Testis (tissue), 5 donors: ENCODE measurements at places on chromosomes 11 and 22.

DNA sequence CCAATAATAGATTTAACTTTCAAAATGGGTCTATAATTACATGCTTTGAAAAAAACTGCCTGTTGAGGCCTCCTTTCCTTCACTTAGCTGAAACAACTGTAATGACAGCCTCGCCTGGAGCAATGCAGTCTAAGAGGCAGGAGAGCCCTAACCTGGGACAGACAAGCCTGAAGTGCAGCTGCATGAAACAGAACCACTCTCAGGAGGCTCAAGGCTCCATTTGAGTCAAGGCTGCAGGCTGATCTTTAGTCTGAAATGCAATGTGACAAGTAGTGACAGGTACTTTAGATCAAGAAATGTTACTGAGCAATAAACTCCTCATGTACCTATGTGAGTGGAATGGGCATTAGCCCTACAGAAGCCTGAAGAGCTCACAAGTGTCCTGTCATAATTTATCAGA, 414.0 kb upstream of the LUZP2 start:
- DNase-seq, result no peak

GRCh38 chr22:49007013-49007653, 820.5 kb downstream of the BRD1 start:
- peak; percentile 37 for DNase-seq

GRCh38 chr11:127390465-127390864, 389.9 kb upstream of the KIRREL3 start:
- DNase-seq, result no peak

- DNase-seq, result no peak
These were observed 8.9 kb downstream of the FIBIN start for GRCh38 chr11:27002838-27003237.

GRCh38 chr11:27619763-27620335, 80.4 kb downstream of the BDNF start:
- no peak for DNase-seq

GRCh38 chr11:96257972-96258934, 84.7 kb downstream of the MAML2 start:
- no peak for DNase-seq

GRCh38 chr11:61718046-61718531, 34.3 kb upstream of the MYRF start:
- DNase-seq, result no peak

- no peak for DNase-seq
These were observed 537.9 kb upstream of the FAT3 start for GRCh38 chr11:91686700-91687099.

DNA sequence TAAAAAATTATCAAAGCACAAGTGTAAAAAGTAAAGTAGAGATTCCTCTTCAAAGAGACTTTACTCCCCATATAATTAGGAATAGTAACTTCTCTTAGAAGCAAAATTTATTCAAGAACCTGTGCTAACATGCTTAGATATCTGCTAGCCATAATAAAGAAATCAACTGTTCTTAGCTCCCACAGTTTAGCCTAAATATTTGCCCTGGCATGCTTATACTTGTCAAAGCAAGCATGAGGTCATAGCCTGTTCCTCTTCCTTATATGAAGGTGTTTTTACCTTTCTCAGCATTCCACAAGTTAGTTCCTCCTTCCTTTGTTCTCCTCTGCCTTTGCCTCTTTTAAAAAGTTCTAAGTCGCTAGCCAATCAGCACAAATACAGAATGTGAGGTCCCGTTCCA, 30.3 kb downstream of the RIC3 start:
- no peak for DNase-seq

DNA sequence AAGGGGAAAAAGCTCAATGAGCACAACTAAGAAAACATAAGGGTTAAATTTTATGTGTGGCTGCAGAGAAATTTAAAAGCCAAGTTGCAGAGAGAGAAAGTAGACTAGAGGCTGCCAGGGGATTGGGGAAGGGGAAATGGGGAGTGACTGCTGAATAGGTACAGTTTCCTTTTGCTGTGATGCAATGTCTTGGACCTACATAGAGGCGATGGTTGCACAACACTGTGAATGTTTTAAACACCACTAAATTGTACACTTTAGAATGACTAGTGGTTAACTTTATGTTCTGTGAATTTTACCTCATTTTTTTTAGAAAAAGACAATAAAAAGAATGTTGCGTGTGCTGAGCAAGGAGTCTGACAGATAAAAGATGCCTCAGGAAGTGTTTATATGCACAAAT, 36.5 kb downstream of the TENM4 start:
- no peak for DNase-seq

- no peak for DNase-seq
These were observed 18.2 kb upstream of the OR6A2 start for GRCh38 chr11:6817694-6818093.

GRCh38 chr11:128262463-128263345, 324.7 kb downstream of the ETS1 start:
- no peak for DNase-seq

DNA sequence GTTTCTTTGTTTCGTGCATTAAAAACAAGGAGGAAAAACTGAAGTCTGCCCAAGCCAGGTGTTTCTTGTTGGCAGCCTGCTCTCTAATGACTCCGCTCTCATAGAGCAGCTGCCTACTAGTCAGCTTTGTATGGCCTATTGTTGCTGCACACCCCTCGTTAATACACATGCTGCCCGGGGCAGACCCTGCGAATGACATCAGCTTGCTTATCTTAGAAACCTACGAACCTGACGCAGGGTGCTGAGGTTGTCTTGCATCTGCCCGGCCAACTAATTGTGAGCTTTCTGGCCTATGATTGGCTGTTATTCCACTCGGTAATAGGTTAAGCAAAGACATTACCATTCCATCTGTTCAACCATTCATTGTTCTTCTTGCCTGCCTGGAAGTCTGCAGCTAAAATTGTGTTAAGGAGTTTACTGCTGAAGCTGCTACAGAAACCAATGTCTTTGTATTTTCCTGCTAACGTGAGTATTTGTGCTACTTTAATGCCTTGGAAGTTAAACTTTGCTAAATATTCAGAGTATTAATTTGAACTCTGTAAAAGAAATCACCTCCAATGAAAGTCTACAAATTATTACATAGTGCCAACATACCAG, 37.5 kb downstream of the ZC3H12C start:
- DNase-seq, result no peak

- DNase-seq, result no peak
These were observed 745.2 kb downstream of the KCNA4 start for GRCh38 chr11:29271616-29272015.

DNA sequence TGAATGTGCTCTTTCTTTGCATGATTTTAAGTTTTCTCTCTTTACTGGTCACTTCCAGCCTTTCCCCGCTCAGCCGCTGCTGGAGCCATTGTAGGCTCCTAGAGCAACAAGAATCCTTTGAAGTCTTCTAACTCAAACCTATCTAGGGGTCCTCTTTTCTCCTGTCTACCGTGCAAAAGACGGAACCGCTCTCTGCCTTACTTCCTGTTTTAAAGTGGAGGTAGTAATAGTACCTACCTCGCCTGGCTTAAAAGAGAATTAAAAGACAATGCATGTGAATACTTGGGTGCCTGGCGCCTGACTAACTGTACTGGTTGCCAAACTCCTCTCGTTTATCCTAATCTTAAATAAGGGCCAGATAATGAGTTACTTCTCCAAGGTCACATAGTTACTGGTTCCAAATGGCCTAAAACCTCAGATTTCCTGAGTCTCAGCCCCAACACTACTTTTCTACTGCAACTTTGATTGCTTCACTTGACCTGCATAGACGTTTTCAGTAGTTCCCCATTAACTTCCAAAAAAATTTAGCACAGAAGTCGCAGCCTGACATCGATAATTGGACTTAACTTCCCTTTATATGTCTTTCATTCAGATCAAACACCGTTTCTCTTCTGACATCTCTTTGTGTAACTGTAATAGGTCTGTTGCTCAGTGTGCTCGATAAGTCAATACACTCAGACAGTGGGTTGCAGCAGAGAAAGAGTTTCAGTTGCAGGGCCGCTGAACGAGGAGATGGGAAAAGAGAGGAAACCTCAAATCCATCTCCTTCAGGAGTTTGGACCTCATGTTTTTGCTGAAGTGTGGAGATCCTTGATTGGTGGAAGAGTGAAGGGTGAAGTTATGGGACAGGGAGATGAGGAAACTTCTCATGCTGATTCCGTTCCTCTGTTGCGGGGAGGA, 891 bp downstream of the SAMM50 start:
- DNase-seq, result no peak
